ENCODE measurements at places on chromosomes 11 and 22. TPM values are rescaled to one million over a fixed set of nuclear protein-coding genes. Genes with fewer than 3 reads are reported as not detected.

The ABCG4 gene
- total RNA-seq, result not detected

The PHOX2A gene
- total RNA-seq, result not detected

- H3K4me3 ChIP-seq, result no peak overlapping the region
- peaks cover 11% of the 10 kb centered on the region for H3K4me1 ChIP-seq
- H3K27ac ChIP-seq, result no peak overlapping the region
- H3K27me3 ChIP-seq, result no peaks in the 10 kb centered on the region
These were observed 11.2 kb downstream of the SNRPD3 start for GRCh38 chr22:24566899-24567511.

- no peaks in the 10 kb centered on the region for H3K4me1 ChIP-seq
- H3K27ac ChIP-seq, result no peak overlapping the region
- H3K36me3 ChIP-seq, result no peaks in the 10 kb centered on the region
These were observed 136.5 kb downstream of the FAM76B start for GRCh38 chr11:95653099-95653498.

DNA sequence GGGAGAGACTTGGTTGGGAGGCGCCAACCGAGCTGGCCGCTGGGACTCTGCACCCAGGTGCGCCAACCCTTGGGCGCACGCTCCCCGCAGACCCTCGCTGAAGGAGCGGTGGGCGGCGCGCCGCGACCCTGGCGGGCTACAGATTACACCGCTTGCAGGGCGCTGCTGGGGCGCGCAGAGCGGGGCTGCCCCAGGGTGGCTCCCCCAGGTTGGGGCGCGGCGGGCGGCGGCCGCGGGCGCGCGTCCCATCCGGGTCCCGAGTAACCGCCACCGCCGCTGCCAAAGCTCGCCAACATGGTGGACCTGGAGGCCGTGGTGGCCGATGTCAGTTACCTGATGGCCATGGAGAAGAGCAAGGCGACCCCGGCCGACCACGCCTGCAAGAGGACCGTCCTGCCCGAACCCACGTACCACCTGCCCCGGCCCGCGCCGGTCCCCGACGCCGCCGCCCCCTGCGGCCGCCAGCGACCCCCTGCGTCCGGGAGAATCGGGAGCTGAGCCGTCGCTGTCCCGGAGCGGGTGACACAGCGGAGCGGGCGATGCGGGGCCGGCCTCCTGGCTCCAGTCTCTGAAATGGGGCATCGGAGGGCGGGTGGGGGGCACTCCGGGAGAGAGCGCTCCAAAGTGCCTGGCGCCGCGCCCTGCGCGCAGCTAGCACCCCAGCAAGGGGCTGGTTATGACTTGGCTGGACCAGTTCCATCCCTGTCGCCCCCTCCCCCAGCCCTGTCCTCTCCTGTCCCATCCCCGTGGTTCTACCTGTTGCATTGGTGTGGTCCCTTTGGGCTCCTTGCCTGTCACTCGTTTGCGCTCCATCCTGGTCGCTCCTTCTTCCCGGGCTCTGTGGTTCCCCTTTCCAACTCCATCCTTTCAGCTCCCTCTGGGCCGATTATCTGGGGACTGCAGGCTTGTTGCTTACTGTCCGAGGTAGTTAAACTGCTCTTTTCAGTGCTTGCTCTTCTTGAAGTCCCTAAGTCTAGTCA lies 143.3 kb upstream of the GRK3 start:
- no peak overlapping the region for H3K4me3 ChIP-seq
- H3K27me3 ChIP-seq, result peaks cover 35% of the 10 kb centered on the region
- no peak for DNase-seq
- no peak overlapping the region for H3K27ac ChIP-seq
- H3K36me3 ChIP-seq, result no peaks in the 10 kb centered on the region
- H3K4me1 ChIP-seq, result no peaks in the 10 kb centered on the region

Measured in MCF 10A (cell line).